ENCODE measurements at places on chromosomes 13 and 19.

GRCh38 chr19:27652281-27652680 is 1560.7 kb downstream of the UQCRFS1 start:
- DNase-seq: no peak

GRCh38 chr13:40170091-40170490 is 496.4 kb downstream of the FOXO1 start:
- DNase-seq: no peak

DNA sequence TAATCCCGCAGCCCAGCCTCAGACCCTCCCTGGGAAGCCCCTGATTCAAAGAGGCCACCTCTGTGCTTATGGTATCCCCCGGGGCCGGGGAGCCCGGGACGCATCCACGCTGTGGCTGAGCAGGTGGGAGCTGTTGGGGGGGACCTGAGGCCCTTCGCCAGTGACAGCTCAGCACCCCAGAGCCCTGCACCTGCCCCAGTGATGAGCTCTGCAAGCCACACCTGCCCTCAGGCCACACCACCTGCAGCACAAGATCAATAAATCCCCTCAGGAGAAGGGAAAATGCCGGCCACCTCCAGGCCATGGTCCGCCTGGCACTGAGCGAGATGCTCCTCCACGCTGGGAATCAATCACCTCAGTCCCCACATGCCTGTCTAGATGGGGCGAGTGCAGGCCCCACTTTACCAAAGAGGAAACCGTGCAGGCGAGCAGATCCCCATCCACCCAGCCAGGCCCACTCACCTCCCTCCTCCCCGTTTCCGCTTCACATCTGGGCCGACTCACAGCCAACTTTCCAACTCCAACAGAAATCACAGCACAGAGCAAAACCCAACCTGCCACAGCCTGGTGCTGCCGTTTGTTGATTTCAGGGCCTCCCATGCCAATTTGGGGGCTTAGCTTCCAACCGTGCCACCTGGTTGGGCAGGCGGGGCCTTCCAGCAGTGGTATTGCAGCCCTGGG is 12.8 kb downstream of the MOB3A start:
- no peak for DNase-seq

- peak; percentile 70 for DNase-seq
Measured at GRCh38 chr13:47306991-47307390, 410.1 kb upstream of the HTR2A start.

DNA sequence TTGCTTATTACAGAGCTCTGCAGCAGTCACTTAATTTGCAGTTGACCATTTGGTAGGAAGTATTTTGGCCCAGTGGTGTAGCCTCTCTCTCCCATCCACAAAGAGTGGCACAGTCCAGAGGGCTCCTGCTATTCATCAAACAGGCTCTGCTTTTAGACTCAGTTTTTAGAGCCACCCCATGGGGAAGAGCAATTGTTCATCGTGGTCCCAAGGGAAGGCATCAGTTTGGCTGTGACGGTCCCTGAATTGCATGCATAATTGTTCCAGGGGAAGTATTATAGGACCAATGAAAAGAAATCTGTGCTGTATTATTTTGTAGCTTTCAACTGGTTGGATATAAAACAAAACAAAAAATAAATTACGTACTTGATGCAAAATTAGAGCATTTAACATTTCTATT is 799.0 kb downstream of the DACH1 start:
- DNase-seq: no peak
